Aorta (tissue), 5 donors: ENCODE measurements at places on chromosomes 13 and 19.

- no peak for DNase-seq
These were observed 341.3 kb downstream of the SPRY2 start for GRCh38 chr13:79999601-80000000.

GRCh38 chr13:30789166-30789862, 54.0 kb downstream of the ALOX5AP start:
- no peak for DNase-seq

- DNase-seq: no peak
These were observed 50.2 kb downstream of the RFX2 start for GRCh38 chr19:6059988-6060599.

DNA sequence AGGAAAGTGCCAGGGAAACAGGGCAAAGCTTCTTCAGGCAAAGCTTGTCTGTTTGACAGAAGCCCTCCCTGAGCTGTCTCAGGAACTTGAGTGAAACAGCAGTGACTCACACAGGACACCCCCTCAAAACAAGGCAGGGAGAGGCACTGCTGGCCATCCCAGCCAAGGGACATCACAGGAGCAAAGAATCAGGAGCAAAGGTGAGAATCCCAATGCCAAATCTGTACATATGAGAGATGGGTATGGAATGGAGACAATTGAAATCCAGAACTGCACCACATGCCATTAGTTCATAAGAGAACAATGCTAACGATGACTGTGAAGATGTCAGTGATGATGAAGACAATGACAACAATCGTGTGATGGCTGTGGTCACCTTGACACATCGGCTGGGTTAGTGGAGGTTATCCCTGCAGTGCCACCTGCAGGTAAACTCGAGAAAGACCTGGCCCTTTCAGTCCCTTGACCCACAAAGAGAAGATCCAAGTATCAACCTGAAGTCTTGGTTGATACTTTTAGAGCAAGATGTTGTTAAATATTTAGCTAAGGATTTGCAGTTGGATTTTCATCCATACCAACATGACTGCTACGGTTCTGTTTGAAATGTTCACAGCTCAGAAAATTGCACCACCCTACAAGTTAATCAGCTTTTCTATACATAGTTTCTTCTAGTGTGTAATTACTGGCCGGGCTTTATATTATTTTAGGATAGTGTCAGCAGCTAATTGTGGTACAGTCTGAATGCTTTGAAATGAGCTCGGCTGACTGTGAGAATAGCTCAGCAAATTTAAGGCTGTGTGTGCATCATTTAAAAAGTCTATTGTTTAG, 42.0 kb upstream of the IPO5 start:
- no peak for DNase-seq

DNA sequence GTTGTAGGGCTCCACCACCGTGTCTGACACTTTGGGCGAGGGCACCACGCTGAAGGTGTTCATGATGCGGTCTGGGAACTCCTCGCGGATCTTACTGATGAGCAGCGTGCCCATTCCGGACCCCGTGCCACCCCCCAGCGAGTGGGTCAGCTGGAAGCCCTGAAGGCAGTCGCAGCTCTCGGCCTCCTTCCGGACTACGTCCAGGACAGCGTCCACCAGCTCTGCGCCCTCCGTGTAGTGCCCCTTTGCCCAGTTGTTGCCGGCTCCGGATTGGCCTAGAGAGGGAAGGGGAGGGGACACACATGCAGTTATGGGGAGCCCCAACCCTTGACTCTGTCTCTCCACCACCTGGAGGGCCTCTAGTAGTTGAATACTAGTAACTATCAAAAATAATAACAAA, 6.2 kb downstream of the TUBB4A start:
- DNase-seq: no peak

GRCh38 chr13:64704121-64704649, 2526.0 kb downstream of the PCDH9 start:
- no peak for DNase-seq

GRCh38 chr13:113592571-113592970, 8.0 kb downstream of the TFDP1 start:
- no peak for DNase-seq

DNA sequence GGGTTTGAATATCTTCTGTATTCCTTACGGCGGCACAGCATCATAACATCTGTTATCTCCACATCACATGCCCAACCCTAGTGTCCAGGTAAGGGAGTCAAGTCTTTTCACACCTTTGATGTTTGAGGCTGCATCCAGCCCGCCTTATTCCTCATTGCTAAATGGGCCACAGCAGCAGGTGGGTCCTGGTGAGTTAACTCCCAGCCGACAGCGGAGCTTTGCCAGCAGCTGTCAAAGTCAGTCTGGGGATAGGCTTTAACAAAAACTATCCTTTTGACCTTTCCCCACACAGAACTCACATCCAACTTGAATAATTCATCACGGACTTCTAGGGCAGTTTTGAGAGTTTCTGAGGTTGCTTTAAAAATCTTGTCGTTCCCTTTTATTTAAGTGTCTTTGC, 235.1 kb downstream of the DLEU7 start:
- no peak for DNase-seq

GRCh38 chr13:96229356-96229755, 139.4 kb downstream of the HS6ST3 start:
- DNase-seq: no peak

- no peak for DNase-seq
These were observed 179.4 kb downstream of the NDFIP2 start for GRCh38 chr13:79660361-79660760.

DNA sequence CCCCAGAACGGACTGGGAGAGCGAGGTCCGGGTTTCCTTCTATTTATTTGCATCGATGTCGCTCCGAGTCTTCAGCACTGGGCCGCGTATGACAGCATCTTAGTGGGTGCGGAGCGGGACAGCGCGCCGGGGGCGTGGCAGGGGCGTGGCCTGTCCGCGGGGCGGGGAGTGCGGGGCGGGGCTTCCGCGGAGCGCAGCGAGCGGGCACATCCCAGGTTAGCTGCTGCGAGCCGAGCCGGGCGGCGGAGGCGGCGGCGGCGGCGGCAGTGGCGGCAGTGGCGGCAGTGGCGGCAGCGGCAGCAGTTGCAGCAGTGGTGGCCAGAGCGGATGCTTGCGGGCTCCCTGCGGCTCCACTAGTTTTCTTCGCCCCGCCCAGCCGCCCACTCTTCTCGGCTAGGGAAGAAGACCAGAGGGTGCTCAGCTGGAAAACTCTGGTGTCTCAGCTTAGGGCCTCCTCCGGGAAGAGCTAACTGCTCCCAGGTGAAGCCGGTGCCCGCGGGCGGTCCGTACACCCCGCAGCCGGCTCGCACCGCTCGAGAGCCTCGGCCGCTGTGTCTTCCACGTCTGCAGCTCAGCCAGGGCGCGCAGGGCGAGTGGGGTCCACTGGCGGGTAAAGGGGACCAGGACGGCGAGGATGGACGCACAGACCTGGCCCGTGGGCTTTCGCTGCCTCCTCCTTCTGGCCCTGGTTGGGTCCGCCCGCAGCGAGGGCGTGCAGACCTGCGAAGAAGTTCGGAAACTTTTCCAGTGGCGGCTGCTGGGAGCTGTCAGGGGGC, at the start of gene GPC5:
TSS of gene GPC5 (plus strand) at position 209 of the 776 bp plus-strand sequence.
- peak; percentile 71 for DNase-seq

GRCh38 chr13:34241332-34241731, 423.4 kb downstream of the RFC3 start:
- DNase-seq: no peak

DNA sequence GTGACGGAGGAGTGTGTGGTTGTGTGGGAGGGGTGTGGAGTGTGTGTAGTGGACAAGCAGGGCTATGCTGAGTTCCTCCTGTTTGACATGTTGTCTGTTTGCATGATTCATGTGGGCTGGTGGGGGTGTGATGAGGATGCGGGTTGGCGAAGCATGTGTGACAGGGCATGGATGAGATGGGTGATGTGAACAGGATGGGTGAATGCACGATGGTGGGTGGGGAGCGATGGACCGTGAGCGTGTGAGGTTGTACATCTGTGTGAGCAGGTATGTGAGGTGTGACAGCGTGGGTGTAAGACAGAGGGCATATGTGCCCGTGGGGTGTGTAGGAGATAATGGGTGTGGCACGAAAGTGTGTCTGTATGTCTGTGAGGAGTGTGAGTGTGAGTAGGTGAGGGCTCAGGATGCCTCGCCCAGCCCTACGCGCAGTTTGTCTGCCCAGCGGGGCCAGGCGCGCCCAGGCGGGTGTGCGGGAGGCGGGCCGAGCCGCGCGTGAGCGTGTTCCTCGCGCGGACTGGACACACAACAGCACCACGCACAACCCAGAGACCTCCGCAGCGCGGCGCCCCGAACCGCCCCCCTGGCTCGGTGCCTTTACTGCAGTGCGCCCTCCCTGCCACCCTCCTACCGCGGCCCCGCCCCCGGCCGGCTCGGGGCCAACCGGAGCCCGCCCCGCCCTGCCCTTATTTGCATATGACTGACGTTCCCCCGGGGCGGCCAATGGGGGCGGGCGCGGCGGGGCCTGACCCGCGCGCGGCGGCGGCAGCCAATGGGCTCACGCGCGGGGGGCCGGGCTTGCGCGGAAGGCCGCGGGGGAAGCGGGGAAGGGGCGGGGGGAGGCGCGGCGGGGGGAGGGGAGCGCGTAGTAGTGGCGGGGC, 14.4 kb downstream of the CIC start:
- DNase-seq: peak; percentile 98

DNA sequence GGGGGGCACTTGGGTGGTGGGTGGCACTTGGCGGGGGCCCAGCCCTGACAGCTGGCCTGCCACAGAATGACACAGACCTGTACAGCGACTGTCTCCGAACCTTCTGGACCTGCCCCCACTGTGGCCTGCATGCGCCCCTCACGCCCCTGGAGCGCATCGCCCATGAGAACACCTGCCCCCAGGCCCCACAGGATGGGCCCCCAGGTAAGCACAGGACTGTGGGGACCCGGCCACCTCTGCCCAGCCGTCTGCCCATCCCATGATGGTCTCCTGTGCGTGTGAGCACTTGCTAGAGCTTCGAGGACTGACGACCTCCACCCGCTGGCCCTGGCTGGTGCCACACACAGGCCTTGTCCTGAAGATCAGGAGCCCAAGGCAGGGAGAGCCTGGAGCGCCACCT, 32.0 kb downstream of the DHX34 start:
- DNase-seq: no peak

- DNase-seq: no peak
These were observed 1068.1 kb upstream of the PCDH20 start for GRCh38 chr13:62483774-62484173.

- DNase-seq: no peak
These were observed 643.9 kb upstream of the SGCG start for GRCh38 chr13:22536851-22537250.

DNA sequence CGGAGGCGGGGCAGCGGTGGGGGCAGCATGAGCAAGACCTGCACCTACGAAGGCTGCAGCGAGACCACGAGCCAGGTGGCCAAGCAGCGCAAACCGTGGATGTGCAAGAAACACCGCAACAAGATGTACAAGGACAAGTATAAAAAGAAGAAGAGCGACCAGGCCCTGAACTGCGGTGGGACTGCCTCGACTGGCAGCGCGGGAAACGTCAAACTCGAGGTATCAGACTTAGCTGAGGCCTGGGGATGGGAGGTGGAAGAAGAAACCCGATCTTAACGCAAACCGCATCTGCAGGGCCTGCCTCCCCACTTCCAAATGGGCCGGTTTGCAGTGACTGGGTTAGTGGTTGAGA, 693 bp downstream of the RFXAP start:
- no peak for DNase-seq

DNA sequence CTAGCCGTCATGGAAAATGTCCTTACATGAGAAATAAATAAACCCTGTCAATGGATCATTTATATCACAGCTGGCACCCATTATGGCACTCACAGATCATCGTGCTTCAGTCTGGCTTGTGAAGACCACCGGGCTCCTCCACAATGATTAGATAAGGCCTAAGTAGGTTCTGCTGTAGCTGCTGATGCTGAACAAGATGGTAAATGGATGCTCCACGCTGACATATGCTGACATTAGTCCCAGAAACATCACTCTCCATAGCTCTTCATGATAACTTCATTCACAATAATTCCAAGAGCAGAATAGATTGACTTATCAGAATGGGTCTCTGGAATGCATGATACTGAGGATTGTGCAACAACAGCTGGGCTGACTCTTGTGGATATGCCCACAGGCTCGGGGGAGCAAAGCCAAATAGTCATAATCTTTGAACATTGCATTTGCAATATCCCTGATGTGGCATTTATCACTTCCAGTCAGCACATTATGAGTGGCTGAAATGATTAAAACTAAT, 63.8 kb upstream of the RXFP2 start:
- DNase-seq: no peak

GRCh38 chr19:814152-815078, 7.3 kb downstream of the PLPPR3 start:
- DNase-seq: peak; percentile 51

DNA sequence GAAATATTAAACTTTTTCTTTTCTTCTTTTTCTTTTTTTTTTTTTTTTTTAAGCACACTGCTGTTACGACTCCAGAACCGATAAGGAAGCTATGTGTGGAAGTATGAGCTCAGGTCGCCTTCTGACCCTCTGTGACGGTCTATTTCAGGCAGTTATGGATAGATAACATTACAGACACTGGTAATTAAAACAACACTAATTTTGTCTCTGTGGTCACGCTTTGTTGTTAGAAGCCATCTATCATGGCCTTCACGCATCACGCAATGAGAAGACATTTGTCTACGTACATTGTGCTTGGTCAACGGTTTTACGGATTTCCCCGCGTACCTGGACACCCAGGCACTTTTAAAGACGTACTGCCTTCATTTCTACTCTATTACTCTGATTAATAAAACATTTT, 306.0 kb upstream of the ZNF507 start:
- no peak for DNase-seq

- no peak for DNase-seq
These were observed 127.4 kb downstream of the DCT start for GRCh38 chr13:94352057-94352456.

DNA sequence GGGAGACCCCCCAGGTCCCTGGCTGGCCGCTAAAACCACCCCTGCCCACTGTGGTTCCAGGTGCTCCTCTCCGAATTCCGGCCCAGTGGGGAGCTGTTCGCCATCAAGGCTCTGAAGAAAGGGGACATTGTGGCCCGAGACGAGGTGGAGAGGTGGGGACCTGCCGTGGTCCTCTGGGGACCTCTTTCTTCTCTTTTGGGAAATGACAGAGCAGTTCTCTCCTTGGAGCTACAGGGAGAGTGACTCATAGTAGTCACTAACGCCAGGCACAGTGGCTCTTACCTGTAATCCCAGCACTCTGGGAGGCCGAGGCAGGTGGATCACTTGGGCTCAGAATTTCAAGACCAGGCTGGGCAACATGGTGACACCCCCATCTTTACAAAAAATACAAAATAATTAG, 7.3 kb downstream of the PTGER1 start:
- no peak for DNase-seq

GRCh38 chr13:99228737-99229691, 28.4 kb downstream of the UBAC2 start:
- no peak for DNase-seq

- DNase-seq: no peak
These were observed 21.2 kb downstream of the INSR start for GRCh38 chr19:7272856-7273578.

- no peak for DNase-seq
These were observed 156.6 kb downstream of the IRS2 start for GRCh38 chr13:109629737-109630136.
